Fibroblast of lung (primary cell): ENCODE measurements at places on chromosomes 5 and 9. TPM values are rescaled to one million over a fixed set of nuclear protein-coding genes. Genes with fewer than 3 reads are reported as not detected.

- no peaks in the 10 kb centered on the region for H3K27me3 ChIP-seq
- H3K4me1 ChIP-seq, result peaks cover 41% of the 10 kb centered on the region
- peak overlapping the region; percentile 58 for H3K4me3 ChIP-seq
- H3K27ac ChIP-seq, result peak overlapping the region; percentile 45
These were observed 796 bp upstream of the PDLIM7 start for GRCh38 chr5:177498013-177498787.

GRCh38 chr5:72180925-72181324, 73.7 kb downstream of the MAP1B start:
- H3K27ac ChIP-seq, result no peak overlapping the region
- H3K4me1 ChIP-seq, result peaks cover 10% of the 10 kb centered on the region
- no peaks in the 10 kb centered on the region for H3K27me3 ChIP-seq
- DNase-seq, result no peak
- H3K36me3 ChIP-seq, result peaks cover 8% of the 10 kb centered on the region
- no peak overlapping the region for H3K4me3 ChIP-seq

DNA sequence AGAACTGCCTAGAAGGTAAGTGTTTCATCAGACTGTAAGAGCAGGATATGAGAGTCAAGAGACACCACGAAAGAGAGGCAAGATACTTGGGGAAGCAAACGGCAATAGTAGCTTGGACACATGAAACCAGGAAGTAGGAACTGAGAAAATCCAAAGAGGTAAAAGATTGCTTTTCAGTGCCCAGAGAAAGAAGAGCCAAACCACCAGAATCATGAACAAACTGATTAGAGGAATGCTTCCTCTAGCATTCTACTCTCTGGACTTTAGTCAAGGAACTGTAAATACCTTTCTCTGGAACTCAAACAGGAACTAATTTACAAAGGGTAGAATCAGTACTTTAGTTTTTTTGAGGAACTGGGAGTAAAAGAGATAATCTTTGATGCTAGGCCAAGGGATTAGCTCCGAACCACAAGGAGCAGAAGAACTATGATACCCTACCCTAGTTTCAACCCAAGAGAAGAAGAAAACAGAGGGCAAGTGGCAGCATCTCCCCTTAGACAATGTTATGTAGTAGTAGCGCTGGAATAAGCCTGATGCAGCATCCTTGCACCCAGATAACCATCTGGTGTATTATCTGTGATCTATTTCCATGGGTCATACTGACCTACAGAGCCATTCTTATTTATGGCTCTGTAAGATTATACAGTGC, 41.3 kb downstream of the EFCAB9 start:
- no peak overlapping the region for H3K4me3 ChIP-seq
- no peak overlapping the region for H3K27ac ChIP-seq
- DNase-seq, result peak; percentile 51

GRCh38 chr5:37838933-37839341, 904 bp downstream of the GDNF start:
- DNase-seq, result no peak
- no peaks in the 10 kb centered on the region for H3K36me3 ChIP-seq
- H3K4me1 ChIP-seq, result peaks cover 3% of the 10 kb centered on the region
- no peak overlapping the region for H3K4me3 ChIP-seq
- H3K27me3 ChIP-seq, result no peaks in the 10 kb centered on the region

- H3K4me3 ChIP-seq, result no peak overlapping the region
- H3K36me3 ChIP-seq, result no peaks in the 10 kb centered on the region
- H3K27me3 ChIP-seq, result peaks cover 73% of the 10 kb centered on the region
- no peak overlapping the region for H3K27ac ChIP-seq
- peak; percentile 67 for DNase-seq
These were observed 10.9 kb downstream of the LHX2 start for GRCh38 chr9:124022201-124023121.

DNA sequence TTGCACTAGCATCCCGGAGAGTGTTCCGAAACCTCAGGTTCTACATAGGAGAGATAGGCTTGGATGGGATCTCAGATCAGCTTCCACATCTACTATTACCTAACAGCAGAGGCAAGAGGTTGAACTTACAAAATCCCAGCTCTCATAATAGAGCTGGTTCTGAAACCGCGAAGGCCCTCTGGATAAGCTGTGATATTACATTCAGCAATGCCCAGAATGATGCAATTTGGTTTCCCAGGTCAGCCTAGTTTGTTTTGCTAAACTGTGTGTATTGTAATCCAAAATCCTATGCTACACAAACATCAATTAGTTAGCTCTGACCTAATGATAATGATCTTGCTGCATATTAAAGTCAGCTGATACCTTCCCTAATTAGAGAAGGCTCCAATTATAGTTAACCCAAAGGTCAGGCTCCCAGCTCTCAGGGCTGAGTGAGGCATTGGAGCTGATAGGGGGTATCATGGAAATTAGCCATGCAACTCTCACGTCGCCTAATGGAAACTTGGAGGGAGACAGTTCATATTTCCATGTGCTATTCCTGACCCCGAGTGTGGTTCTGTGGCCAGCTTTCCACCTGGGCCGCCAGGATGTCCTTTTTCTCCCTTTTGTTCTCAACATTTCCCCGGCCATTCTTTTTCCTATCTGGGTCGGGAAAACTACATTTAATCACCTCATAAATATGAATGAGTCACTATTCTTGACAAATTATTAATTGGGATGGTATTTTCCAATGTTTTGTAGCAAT, 278.4 kb upstream of the IRX1 start:
- H3K27me3 ChIP-seq, result no peaks in the 10 kb centered on the region
- no peak overlapping the region for H3K4me3 ChIP-seq
- DNase-seq, result peak; percentile 41
- H3K36me3 ChIP-seq, result no peaks in the 10 kb centered on the region
- no peaks in the 10 kb centered on the region for H3K4me1 ChIP-seq

- H3K27me3 ChIP-seq, result no peaks in the 10 kb centered on the region
- no peak for DNase-seq
- H3K36me3 ChIP-seq, result no peaks in the 10 kb centered on the region
- no peak overlapping the region for H3K4me3 ChIP-seq
- no peak overlapping the region for H3K27ac ChIP-seq
These were observed 36.2 kb downstream of the NACC2 start for GRCh38 chr9:136058801-136059302.

DNA sequence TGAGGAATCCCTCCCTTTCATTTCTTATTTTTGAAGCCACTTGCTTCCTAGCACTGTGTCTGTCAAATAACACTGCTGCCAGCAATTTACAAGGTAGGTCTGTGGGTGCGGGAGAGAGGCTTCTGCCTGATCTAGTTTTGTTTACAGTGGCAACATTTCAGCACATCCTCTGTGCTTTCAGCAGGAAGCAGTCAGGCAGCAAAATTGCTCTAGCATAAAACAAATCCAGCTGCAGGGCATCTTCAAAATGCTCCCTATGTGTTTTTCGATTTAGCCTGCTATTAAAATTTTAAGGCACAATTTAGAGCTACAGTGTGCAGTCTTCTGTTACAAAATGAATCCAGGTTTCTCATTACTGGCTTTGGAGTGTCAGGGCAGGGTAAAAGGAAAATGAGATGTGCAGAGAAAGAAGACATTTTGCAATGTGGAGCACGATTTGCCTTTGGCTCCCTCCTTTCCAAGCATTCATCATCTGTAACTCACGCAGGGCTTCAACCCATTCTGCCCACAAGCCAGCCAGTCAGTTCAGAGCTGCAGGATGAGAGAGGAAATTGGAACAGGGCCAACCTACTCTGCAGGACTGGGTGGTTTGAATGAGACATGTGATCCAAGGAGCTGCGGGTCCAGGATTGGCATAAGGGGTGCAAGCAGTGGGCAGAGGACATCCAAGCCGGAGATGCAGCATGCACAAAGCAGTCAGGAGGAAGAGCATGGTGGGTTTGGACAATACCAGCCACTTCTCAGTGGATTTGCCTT, 143.4 kb upstream of the APC start:
- H3K27me3 ChIP-seq, result peaks cover 4% of the 10 kb centered on the region
- H3K27ac ChIP-seq, result no peak overlapping the region
- peak; percentile 7 for DNase-seq
- H3K36me3 ChIP-seq, result no peaks in the 10 kb centered on the region
- H3K4me3 ChIP-seq, result no peak overlapping the region

GRCh38 chr5:123936548-123936947, 424.6 kb downstream of the CSNK1G3 start:
- H3K4me3 ChIP-seq, result no peak overlapping the region
- DNase-seq, result no peak
- H3K36me3 ChIP-seq, result no peaks in the 10 kb centered on the region
- H3K4me1 ChIP-seq, result no peaks in the 10 kb centered on the region
- H3K27me3 ChIP-seq, result no peaks in the 10 kb centered on the region

GRCh38 chr9:134860510-134860909, 20.1 kb upstream of the FCN2 start:
- H3K36me3 ChIP-seq, result no peaks in the 10 kb centered on the region
- no peak overlapping the region for H3K4me3 ChIP-seq
- H3K4me1 ChIP-seq, result no peaks in the 10 kb centered on the region
- DNase-seq, result peak; percentile 15

DNA sequence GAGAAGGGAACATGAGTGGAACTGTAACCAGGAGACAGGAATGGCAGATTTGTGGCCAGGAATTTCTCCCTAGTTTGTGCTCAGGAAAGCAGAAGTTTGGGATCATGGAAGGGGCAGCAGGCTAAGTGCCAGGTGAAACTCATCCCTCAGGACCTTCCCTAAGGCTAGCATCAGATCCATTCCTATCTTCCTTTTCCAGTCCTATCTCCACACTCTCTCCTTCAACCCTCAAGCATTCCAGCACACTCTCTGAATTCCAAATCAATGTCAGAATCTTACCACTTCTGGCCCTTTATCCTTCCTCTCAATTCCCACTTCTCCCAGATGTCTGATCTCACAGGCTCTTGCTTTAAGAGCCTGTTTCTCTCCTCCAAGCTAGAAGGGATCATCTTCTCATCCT, 53.2 kb upstream of the GRIA1 start:
- no peaks in the 10 kb centered on the region for H3K36me3 ChIP-seq
- no peak overlapping the region for H3K4me3 ChIP-seq
- no peaks in the 10 kb centered on the region for H3K4me1 ChIP-seq
- DNase-seq, result no peak
- H3K27me3 ChIP-seq, result no peaks in the 10 kb centered on the region

DNA sequence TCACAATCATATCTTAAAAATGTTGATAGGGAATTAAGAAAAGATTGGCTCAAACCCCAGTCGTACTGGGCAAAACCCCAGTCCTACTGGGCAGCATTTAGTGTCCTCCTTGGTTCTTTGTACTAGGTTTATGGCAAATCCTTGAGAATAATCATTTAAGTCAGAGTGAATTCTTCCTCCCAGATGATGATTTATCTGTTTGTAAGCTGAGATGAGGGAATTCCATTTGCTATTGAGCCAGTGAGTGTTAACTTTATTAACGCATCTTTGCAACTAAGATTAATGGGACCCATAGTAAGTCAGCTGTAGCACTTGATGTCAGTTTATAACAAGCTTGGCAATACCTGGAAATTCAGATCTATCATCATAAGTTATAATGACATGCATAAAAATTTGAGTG, 821.8 kb upstream of the DMAC1 start:
- no peaks in the 10 kb centered on the region for H3K4me1 ChIP-seq
- no peaks in the 10 kb centered on the region for H3K36me3 ChIP-seq
- H3K27me3 ChIP-seq, result no peaks in the 10 kb centered on the region
- DNase-seq, result no peak

DNA sequence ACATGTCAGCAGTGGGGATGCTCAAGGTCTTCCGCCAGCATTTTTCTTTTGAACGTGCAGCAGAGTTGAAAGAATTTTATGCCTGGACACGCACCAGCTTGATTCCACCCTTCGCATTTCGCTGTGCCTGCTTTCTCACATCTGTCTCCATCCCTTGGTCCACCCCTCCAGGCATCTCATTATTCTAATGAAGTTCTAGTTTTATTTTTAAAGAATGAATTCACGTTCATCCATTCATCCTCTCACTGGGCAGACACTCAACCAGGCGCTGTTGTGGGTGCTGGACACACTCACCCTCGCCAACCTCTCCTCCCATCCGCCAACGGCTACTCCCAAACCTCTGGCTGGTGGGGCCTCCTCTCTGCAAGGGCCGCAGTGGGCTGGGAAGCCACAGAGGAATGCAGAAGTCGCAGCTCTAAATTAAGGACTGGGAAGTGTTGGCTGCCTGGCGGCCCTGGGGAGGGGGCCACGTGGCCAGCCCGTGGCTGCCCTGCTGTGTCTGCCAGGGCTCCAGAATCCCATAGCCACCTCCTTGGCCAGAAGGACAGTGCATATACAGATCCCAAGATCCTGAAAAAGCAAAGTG, 6.7 kb downstream of the SUSD3 start:
- no peaks in the 10 kb centered on the region for H3K27me3 ChIP-seq
- no peak overlapping the region for H3K27ac ChIP-seq
- no peaks in the 10 kb centered on the region for H3K36me3 ChIP-seq

DNA sequence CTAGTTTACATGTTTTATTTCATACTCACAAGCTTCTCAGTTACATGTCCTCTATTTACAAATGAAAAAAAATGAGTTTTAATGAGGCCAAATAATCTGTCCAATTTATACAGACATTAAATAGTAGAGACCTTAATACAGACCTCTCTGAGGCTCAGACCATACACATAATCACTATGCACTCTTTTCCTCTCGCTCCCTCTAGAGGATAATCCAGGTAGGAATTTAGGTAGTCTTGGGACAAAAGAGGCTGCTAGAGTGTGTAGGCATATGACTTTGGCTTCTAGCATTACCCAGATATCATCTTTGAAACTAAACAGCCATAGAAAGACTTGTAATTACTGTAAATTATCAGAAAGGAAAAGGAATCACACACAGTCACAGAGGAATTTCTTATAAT, 444.7 kb downstream of the HINT1 start:
- H3K36me3 ChIP-seq, result no peaks in the 10 kb centered on the region
- DNase-seq, result peak; percentile 36
- H3K27ac ChIP-seq, result no peak overlapping the region
- H3K4me1 ChIP-seq, result no peaks in the 10 kb centered on the region
- H3K4me3 ChIP-seq, result no peak overlapping the region

- no peak overlapping the region for H3K4me3 ChIP-seq
- no peaks in the 10 kb centered on the region for H3K4me1 ChIP-seq
- H3K27me3 ChIP-seq, result peaks cover 8% of the 10 kb centered on the region
- no peak overlapping the region for H3K27ac ChIP-seq
- DNase-seq, result no peak
These were observed 49.0 kb upstream of the FOXE1 start for GRCh38 chr9:97804059-97804365.

- DNase-seq, result no peak
- H3K27ac ChIP-seq, result no peak overlapping the region
- no peak overlapping the region for H3K4me3 ChIP-seq
- H3K27me3 ChIP-seq, result no peaks in the 10 kb centered on the region
These were observed 16.2 kb downstream of the ROPN1L start for GRCh38 chr5:10457682-10458574.

GRCh38 chr5:93409691-93410090, 171.3 kb downstream of the NR2F1-AS1 start:
- H3K4me3 ChIP-seq, result no peak overlapping the region
- H3K27me3 ChIP-seq, result no peaks in the 10 kb centered on the region
- H3K4me1 ChIP-seq, result peaks cover 4% of the 10 kb centered on the region
- no peak overlapping the region for H3K27ac ChIP-seq
- DNase-seq, result no peak
- no peaks in the 10 kb centered on the region for H3K36me3 ChIP-seq

LHX3 gene
- not detected in 2 replicates for total RNA-seq

SPINK13 gene
- not detected in 2 replicates for total RNA-seq

CCNI2 gene
- under 0.01 TPM in 1 of 2 replicates, not detected in the other for total RNA-seq

SLC44A1 gene
- 36.2 and 54.2 TPM in 2 replicates for total RNA-seq

SPOCK1 gene
- 11.1 and 30.3 TPM in 2 replicates for total RNA-seq

GAPT gene
- total RNA-seq, result not detected in 2 replicates

SURF1 gene
- total RNA-seq, result 22.6 and 27.9 TPM in 2 replicates

P4HA2 gene
- 376 and 553 TPM in 2 replicates for total RNA-seq

FBN2 gene
- 9.0 and 80.1 TPM in 2 replicates for total RNA-seq

C5orf52 gene
- total RNA-seq, result not detected in 2 replicates
